ENCODE measurements at places on chromosomes 1 and 21. TPM values are rescaled to one million over a fixed set of nuclear protein-coding genes. Genes with fewer than 3 reads are reported as not detected.

DNA sequence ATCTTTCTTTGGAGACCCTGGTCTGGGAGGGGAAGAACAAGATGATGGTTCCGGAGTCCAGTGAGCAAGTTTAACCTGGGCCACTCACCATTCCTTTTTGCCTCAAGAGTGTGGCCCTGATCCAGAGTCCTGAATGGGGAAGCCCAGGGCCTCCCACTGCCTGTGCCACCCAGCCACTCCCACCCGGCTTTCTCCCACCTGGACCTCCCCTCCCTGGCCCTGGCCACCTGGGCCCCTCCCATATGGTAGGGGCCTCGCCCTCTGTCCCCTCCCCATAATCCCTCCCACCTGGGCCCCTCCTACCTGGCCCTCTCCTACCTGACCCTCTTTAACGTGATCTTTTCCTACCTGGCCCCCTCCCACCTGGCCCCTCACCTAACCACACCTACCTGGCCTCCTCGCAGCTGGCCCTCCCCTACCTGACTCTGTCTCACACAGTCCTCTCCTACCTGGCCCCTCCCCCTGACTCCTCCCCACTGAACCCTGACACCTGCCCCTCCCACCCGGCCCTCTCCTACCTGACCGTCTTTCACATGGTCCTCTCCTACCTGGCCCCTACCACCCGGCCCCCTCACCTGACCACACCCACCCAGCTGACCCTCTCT is 220.7 kb upstream of the VAMP3 start:
- no peak for DNase-seq

- DNase-seq = no peak
Measured at GRCh38 chr1:168507828-168508227, 36.0 kb downstream of the XCL2 start.

- DNase-seq = no peak
Measured at GRCh38 chr1:98393719-98394118, 267.8 kb upstream of the SNX7 start.

- DNase-seq = no peak
Measured at GRCh38 chr1:154436433-154436832, 31.3 kb downstream of the IL6R start.

GRCh38 chr1:19504796-19505692 is 19.7 kb upstream of the CAPZB start:
- DNase-seq = no peak

- DNase-seq = no peak
Measured at GRCh38 chr1:67977756-67978155, 72.7 kb downstream of the DIRAS3 start.

GRCh38 chr1:170734412-170735175 is 70.7 kb downstream of the PRRX1 start:
- no peak for DNase-seq

- no peak for DNase-seq
Measured at GRCh38 chr1:203871114-203871880, 9.9 kb downstream of the SNRPE start.

GRCh38 chr1:37033355-37034101 is 787 bp downstream of the GRIK3 start:
- DNase-seq = no peak

GRCh38 chr1:154736841-154737240 is 128.9 kb upstream of the ADAR start:
- DNase-seq = peak; percentile 82

- DNase-seq = no peak
Measured at GRCh38 chr1:28779751-28780408, 32.1 kb upstream of the OPRD1 start.

- DNase-seq = no peak
Measured at GRCh38 chr1:10252508-10252907, 42.1 kb downstream of the KIF1B start.

DNA sequence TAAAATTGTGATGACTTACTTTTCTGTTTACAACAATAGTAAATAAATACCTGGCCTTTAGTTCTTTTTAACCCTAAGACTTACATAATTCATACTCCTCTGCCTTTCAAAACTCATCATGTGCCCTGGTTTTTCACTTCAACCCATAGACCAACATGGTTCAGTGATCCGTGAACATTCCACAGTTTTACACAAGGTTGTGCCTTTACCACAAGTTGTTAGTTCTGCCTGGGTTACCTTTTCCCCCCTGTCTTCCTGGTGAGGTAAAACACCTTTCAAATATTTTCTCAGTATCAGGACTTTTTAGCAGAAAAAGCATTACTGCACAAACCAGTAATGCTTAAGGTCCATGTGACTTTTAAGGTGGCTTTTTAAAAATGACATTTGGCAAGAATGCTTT is 1466.4 kb downstream of the PLA2G4A start:
- no peak for DNase-seq

DNA sequence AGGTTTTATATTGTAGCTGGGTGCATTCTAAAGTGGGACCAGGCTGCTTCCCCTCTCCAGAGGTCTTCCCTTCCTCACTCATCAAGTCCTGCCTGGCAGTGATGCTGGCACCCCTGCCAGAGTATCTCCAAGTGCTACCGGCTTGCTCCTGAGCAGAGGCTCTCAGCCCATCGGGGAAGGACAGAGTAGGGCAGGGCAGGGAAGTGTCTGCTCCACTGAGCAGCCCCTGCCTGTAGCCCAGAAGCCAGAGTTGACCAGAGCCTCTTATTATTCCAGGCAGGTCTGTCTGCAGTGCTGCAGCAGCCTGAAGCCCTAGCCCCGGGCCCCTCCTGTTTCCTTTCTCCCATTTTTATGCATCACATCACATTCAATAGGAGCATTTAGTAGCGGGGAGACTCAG is 51.1 kb downstream of the ATP2B4 start:
- DNase-seq = no peak

- peak; percentile 64 for DNase-seq
Measured at GRCh38 chr21:45074048-45074817, at the start of gene ADARB1. ADARB1 (plus strand) TSS chr21:45074580; CDS start chr21:45171657, 97,077 bp downstream.

- no peak for DNase-seq
Measured at GRCh38 chr1:231818337-231818736, 191.7 kb downstream of the DISC1 start.

GRCh38 chr1:25620701-25621350 is 4.2 kb downstream of the MAN1C1 start:
- no peak for DNase-seq

DNA sequence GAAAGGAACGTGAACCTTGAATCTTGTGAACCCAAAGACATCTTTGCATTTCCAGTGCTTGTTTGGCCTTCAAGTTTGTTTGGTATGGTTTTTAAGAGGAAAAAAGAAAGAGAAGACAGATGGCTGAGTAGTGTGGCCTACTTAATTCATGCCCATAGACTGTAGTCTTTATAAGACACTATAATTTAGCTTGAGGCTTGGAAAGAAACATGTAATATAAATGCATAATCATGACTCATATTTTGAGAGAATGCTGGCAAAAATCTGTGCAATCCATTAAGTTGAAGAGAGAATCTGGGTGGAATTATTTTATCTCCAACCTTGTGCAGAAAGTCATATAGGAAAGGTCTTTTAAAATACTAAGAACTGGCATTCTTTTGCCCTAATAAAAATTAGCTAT is 179.3 kb downstream of the SIPA1L2 start:
- DNase-seq = no peak

DNA sequence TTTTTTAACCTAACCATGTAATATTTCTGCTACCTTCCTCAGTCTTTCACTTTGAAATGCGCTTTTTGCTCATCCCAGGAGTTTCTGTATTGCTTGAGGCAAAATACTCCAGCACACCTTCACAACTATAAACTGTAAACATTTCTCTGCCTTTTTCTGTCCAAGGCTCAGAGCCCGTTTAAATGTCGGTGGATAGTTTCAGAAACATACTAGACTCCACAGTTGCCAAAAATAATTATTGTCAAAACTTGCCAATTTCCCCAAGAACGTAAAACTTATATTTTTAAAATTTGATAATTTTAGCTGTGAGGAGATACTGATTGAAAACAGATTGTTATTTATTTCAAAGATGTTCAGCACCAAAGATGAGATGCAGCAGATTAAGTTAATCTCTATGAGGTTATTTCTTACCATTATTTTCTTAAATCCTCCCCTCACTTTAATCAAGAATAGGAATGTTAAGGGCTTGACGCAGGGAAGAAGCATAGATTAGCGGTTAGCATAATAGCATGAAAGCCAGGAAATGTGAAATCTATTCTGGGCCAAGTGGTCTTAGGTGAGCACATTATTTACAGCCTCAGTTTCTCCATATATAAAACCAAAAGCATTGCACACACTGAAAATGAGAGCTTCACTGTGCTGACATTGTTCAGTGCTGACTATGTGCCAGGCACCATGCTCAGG is 91.5 kb upstream of the ESRRG start:
- no peak for DNase-seq

GRCh38 chr1:239388578-239388977 is 2.2 kb downstream of the CHRM3 start:
- DNase-seq = no peak

DNA sequence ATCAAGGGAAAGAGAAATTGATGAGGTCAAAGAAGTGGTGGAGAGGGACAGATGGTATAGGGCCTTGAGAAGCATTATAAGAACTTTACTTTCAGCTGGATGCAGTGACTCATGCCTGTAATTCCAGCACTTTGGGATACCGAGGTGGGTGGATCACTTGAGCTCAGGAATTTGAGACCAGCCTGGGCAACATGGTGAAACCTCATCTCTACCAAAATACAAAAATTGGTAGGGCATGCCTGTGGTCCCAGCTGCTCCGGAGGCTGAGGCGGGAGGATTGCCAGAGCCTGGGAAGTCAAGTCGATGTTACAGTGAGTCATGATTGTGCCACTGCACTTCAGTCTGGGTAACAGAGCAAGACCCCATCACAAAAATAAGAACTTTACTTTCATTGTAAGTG is 5.7 kb downstream of the TMEM50A start:
- no peak for DNase-seq

Gene EFCAB7
- total RNA-seq = 5.8 TPM

Gene PLPPR4
- total RNA-seq = not detected

Gene TMEM240
- 0.29 TPM for total RNA-seq

Gene ENO1
- total RNA-seq = 3,028 TPM

Gene UTS2
- not detected for total RNA-seq

Gene PTPRF
- 2.4 TPM for total RNA-seq

Gene BMP8A
- not detected for total RNA-seq

Gene C4BPA
- not detected for total RNA-seq

Gene BMP8B
- total RNA-seq = 0.55 TPM

Gene SRGAP2B
- 21.8 TPM for total RNA-seq
